ENCODE measurements at places on chromosomes 12 and 14.
A peak's percentile ranks its signal among the peaks of the same experiment; 100 is the strongest.

DNA sequence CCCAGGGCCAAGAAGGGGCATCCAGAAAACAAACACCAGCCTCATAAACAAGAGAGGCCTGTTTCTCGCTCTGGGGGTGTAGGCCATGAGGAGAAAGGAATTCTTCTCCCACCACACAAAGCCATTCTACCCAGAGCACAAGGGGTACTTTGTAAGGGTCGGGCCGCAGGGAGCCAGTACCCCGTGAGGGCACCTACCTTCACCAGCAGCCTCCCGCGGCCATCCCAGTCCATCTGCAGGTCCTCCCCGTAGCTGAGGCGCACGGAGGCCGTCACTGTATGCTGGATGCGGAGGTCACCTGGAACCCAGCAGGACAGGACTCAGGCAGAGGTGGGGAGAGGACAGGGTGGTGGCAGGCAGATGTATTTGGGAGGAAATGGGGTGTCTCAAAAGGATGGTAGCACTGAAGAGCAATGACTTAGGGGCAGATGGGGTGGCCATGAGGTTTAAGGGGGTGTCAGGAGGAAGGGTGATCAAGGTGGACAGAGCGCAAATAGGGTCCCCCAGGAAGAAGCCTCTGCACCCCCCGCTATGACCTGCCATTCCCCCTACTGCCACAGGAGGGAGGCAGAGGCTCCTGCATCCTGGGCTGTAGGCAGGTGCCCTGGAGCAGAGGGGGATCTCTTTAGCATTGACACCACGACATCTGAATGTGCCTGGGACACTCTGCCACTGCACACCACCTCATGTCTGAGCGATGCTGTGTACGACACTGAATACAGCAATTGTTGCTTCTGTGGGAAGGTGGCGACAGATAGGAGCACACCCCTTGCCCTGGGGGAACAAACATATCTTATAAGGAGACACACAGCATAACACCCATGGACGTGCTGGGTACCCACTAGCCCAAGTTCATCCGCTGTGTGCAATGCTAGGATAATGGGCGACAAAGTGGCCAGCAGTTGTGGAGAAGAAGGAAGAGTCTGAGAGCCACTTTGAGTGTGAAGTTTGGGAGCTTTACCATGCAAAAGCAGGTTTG is 61.4 kb downstream of the VWF start:
- DNase-seq: peak; percentile 15

GRCh38 chr14:69693145-69693544 is 73.8 kb upstream of the SRSF5 start:
- peak; percentile 88 for DNase-seq

GRCh38 chr14:54674046-54674741 is 107.3 kb downstream of the SAMD4A start:
- DNase-seq: no peak

- DNase-seq: no peak
Observed at GRCh38 chr12:104181313-104181712, 34.3 kb upstream of the TXNRD1 start.

DNA sequence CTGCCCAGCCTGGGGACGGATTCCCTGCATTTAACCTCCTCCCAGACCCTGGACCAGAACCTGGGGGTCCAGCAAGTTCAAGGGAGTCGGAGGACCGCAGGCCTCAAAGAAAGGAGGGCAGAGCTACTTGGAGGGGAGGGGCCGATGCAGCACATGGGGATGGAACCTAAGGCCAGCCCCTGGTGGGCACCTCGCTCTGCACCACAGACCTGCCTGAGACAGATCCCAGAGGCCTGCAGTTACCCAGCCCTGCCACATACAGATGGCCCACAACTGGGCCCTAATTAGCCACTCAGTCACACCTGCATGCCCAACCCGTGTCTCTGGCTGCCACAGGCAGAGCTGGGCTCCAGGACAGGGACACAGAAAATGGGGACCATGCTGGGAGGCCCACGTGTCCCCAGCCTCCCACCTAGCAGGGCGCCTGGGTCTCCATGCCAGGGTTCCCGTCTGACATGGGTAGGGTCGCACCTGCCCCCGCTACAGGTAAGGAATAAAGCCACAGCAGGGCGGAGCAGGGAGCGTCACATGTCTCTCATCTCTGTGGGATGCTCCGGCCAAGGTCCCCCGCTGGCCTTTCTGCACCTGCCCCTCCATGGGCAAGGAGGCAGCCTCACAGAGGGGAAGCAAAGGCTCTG is 16.7 kb downstream of the AKT1 start:
- DNase-seq: no peak

DNA sequence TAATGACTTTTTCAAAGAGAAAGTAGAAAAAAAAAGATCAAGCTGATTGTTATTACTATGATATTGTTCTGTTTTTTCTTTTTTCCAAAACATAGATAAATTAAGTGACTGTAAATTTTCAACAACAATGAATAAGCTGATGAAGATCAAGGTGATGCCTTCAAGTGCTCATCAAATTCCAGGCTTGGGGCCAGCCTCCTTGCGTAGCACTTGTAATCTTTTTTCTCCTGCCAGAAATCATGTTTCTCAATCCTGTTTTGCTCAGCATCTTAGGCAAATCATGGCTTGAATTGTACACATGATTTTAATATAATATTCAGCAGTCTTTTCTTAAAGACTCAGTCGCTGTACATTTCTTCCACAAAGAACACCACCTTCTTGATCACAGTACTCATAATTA is 333.2 kb downstream of the NPAS3 start:
- no peak for DNase-seq

- no peak for DNase-seq
Observed at GRCh38 chr12:121927813-121928212, 9.4 kb downstream of the CFAP251 start.

DNA sequence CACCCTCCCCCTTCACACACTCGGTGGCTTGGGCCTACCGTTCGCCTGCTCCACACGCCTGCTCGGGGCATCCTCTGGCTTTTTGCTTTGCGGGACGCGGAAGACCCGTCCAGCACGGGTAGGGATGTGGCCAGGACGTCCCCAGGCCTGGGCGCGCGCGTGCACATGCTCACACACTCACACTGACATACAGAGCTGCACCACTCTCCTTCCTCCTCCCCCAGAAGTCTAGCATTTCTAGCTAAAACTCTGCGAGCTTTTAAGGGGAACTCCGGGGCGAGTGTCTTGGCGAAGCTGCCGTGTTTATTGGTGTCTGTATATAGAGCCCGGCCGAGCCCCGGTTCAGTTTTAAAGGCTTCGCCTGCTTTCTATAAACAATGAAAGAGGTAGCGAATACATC is 5.0 kb downstream of the TBX5 start:
- DNase-seq: no peak

DNA sequence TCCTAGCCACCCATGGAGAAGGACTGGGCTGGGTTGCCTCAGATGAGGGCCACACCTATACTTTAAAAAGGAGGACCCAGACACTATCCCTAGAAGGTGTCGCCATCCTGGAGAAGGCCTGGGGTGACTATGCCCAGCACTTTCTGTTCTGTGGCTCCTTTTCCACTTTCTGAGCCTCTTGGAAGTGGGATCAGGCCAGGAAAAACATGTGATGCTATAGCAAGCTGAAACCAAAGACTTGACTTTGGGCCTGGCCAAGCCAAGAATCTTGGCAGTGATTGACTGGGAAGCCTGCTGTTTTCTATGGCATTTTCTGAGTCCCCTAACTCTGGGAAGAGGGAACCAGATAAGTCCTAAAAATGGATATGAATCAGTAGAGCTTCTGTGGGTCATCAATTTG is 332.3 kb downstream of the ZFP36L1 start:
- DNase-seq: no peak

DNA sequence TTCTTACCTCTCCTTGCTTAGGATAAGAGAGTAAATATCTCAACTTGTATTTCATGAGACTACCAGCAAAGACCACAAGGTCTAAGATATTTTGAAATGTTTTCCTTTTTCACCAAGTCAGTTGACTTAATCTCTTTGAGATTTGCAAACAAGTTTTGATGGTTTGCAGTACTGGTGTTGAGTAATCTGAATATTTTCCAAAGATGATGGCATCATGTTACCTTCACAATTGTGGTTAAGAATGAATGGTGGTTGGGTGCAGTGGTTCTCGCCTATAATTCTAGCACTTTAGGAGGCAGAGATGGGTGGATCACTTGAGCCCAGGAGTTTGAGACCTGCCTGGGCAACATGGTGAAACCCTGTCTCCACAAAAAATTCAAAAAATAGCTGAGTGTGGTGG is 225.7 kb downstream of the TMTC2 start:
- no peak for DNase-seq

DNA sequence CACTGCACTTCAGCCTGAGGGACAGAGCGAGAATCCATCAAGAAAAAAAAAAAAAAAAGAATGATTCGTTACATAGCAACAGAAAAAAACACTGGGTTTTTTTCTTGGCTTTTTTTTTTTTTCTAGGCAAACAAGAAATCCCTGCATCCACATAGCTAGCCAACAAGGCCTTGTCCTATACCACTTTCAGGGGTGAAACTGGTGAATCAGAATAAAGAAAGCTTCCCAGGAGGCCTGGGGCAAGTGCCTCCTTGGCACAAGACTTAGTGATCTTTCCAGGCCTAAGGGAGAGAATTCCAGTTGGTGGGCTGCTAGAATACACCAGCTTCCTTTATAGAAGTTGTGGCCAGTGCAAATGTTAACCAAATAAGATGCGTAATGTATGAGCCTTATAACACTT is 90.0 kb downstream of the VCPKMT start:
- no peak for DNase-seq

GRCh38 chr14:52072266-52072780 is 3.5 kb upstream of the NID2 start:
- no peak for DNase-seq

GRCh38 chr14:29111554-29111953 is 345.0 kb downstream of the FOXG1 start:
- no peak for DNase-seq

DNA sequence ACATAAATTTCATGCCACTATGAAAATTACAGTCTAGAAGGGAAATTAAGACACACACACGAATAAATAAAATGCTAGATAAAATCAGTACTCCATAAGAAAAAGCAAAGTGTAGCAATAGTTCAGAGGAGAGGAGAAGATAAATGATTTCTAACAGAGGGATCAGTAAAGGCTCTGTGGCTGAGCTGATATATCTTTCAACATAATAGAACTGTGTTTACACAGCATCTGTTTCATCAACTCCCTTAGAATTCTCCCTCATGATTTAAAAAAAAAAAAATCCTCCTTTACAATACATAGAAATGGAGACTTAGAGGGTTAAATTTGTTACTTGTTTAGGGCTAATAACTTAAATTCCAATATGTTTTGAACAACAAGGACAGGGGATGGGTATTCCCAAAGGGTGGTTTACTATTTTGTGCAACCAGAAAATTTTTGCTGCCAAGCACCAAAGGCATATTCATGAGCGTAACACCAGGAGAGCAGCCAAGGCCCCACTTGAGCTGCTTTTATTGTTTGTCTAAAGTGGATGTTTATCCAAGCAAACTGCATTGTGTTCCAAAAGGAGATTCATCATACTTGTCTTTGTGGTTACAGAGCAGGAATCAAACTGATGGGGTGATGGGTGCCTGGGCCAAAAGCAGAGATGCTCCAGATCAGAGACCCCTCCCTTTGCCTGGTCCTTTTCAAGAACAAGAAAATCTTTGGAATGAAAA is 162.7 kb downstream of the BMP4 start:
- DNase-seq: no peak

- DNase-seq: no peak
Observed at GRCh38 chr14:105856676-105857219, 330.4 kb downstream of the TMEM121 start.

DNA sequence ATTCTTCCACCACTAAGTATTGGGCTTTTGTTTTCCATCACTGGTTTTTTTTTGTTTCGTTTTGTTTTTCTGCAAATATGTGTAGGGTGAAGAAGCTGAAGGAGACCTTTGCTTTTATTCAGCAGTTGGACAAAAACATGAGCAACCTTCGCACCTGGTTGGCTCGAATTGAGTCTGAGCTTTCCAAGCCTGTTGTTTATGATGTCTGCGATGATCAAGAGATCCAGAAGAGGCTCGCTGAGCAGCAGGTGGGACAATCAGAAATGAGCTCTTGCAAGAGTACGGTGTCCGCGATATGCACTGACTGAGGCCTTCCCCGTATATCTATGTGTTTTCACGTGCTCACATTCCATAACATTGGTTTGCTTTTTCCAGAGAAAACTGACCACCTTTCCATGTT is 91.5 kb downstream of the ESR2 start:
- DNase-seq: no peak

GRCh38 chr12:12056951-12057350 is 13.8 kb upstream of the BCL2L14 start:
- DNase-seq: no peak

DNA sequence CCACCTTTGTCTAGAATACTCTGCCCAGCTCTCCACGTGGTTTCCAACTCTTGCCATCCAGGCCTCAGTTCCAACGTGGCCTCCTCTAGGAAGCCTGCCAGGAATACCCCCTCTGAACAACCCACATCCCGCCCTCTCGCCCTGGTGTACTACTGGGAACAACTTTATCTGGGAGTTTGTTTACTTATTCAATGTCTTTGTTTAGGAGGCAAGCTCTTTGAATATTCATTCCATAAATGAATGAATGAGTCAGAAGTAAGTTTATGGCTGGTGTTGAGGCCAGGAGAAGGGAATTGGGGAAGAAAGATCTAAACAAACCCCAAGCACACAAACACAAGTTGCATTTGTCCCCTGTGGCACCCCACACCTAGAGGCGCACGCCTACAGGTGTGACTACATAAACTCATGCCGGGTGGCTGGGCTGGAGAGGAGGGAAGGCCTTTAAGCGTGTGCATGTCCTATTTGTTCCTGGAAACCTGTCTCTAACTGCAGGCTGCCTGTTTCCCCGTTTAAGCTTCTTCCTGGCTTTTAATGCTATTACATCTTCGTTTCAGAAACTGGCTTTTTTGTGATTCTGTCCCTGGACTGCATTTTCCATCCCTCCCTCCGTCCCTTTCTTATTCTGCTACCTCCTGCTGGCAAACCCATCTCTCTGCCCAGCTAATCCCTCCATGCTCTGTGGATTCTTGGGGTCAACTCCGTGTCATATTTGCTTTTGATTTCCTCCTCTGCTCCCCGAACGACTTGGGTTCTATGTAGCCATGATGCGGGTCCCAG is 57.9 kb downstream of the FZD10 start:
- no peak for DNase-seq

GRCh38 chr12:53219292-53219955 is 12.4 kb upstream of the ITGB7 start:
- peak; percentile 65 for DNase-seq

DNA sequence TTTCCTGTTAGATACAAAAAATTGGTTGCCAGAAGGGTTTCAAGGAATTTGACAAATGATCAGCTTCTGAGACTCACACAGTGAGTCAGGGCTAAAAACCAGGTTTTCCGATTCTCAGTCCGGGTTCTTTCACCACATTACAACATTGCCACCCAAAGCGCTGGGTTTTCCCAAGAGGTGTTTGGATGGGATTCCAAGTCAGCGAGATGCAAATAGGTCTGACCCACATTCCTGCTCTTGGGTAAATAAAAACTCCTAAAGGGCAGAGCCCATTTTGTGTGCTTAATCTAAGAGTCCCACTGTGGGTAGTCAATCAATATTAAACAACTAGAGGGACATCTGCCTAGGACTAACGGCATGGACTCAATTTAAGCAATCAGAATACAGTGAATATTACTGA is 5.4 kb upstream of the RIC8B start:
- DNase-seq: no peak

GRCh38 chr14:90168425-90169105 is 87.8 kb upstream of the PSMC1 start:
- DNase-seq: no peak

GRCh38 chr14:72780751-72781150 is 113.2 kb downstream of the DPF3 start:
- no peak for DNase-seq

GRCh38 chr12:82555699-82556098 is 131.0 kb upstream of the TMTC2 start:
- no peak for DNase-seq

- DNase-seq: peak; percentile 66
Observed at GRCh38 chr12:55068416-55069010, 48.7 kb downstream of the NEUROD4 start.
